ENCODE measurements at places on chromosomes 5 and 9. TPM values are rescaled to one million over a fixed set of nuclear protein-coding genes. Genes with fewer than 3 reads are reported as not detected.

Gene FSD1L
- 5.1 TPM for total RNA-seq

Gene NUTM2F
- not detected for total RNA-seq

Gene FAM221B
- not detected for total RNA-seq

Gene DBH
- total RNA-seq = not detected
